ENCODE measurements at places on chromosomes 7 and 10.

GRCh38 chr7:78970440-78970916 is 483.0 kb downstream of the MAGI2 start:
- no peak for DNase-seq

GRCh38 chr10:83476211-83476610 is 663.1 kb upstream of the GHITM start:
- no peak for DNase-seq

DNA sequence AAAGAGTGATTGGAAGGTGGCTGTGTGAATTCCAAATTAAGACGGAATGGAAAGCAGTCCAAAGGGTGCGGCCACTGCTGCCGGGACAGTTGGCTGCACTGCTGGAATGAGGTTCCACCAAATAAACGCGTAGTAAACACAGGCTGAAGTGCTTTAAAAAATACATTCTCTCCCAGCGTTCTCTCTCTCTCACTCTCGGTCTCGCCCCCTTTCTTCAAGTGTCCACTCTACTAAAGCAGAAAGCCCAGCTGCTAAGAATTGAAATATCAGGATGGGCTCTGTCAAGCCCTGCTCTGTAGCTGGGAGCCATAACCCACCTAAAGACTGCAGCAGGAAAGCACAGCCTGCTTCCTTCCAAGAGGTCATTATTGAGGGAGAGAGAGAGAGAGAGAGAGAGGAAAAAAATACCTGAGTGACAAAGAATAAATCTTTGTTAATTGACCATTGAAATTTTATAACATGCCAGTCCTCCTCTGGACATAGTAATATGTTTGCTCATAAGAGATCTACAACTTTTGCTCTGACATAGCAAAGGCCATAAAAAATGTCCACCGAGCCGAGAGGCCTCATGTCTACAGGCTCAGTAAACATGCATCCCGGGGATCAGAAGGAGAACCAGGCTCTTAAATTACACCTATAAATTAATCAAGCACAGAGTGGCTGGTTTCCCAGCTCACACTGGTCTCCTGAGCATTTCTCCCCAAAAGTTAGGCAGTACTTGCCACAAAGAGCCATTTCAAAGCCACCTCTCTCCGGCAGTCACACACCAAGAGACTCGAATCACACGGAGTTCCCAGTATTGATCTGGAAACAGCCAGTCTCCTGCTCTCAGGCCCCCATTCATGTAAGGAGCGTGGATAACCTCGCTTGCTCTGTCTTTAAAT is 72.8 kb downstream of the FGFR2 start:
- no peak for DNase-seq

GRCh38 chr10:127398140-127398970 is 150.8 kb upstream of the NPS start:
- DNase-seq, result no peak

- DNase-seq, result no peak
Observed at GRCh38 chr10:72328829-72329204, 25.9 kb downstream of the DNAJB12 start.

DNA sequence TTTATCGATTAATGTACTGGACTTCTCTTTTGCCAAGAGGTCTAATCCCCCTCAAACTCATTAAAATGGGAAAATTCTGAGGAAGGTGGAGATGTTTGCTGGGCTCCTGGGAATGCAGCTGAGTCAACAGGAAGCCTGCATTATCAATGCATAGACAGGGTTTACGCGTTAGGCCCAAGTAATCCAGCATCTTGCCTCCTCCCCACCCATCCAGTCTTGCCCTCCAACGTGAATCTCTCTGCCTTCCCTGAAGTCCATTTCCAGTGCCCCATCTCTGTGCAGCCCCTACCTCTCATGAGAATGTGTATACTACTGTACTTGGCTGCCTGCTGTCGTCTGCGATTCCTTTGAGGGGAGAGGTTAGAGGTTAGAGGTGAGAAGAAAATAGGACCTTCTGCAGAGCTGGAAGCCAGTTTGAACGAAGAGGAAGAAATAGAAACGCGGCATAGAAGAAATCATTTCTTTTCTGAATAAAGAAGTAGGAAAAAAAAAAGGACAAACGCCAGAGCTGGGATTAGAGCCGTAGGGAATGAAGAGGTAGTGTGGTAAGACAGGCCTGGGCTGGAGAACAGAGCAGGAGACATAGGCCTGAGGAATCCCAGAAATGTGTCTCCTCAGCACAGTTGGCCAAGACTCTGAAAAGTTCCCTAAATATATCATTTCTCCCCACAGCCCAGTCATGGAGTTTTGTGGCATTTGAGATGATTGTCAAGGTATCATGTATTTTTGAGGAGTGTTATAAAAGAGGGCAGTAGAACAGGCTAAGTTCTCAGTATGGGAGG is 75.6 kb downstream of the MYOF start:
- DNase-seq, result no peak

All from WERI-Rb-1 (cell line).